ENCODE measurements at places on chromosomes 1 and 21.

DNA sequence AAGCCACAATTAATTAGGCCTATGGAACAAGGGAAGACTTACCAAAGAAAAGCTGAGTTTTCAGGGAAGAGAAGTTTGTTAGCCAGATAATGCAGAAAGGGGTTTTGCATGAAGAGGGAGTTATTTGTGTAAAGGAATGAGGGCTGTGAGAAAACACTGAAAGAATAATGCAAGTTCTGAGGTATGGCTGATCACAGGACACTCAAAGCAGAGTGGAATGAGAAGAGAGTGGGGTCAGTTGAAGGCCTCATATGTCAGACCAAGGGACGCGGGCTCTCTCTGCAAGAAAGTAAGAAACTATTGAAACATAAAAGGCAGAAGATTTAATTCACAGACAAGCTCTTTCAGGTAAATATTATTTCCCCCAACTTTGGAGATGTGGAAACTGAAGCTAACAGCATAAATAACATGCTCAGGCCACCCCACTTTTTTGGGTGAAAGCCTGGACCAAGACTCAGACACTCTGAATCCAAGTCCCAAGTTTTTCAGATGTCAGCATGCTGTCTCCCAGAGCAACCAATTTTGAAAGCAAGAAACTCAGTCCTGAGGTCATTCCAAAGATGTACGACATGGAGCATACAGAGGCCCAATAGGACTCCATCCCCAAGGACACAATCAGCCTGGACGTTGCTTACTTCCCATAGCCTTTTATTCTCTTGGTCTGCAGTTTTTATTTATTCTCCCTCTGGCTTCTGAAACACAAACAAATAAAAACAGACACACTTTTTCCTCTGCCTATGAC, 47.3 kb upstream of the FGGY start:
- DNase-seq: no peak

- no peak for DNase-seq
Measured at GRCh38 chr1:172627702-172628101, 31.2 kb upstream of the FASLG start.

DNA sequence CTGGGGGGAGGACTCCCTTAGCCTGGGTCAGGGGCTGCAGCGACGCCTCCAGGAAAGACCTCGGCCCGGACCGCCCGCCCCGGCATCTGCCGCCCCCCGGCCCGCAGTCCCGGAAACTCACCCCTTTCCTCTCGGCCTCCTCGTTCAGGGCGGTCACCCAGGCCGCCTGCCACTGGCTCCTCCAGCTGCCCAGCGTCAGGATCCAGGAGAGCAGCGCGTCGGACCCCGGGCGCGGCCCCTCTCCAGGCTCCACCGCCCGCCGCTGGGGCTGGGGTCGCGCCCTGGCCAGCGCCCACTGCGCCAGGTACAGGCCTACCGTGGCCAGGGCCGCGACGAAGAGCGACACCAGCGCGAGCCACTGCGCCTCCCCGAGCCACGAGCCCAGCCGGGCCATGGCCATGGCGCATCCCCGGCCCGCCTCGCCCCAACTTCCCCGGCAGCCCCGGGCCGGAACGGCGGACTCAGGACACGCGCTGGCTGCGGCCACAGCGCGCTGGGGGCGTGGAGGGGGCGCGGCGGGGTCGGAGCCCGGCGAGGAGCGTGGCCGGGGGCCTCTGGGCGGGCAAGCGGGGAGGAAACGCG, 478 bp downstream of the C2CD2 start:
- DNase-seq: no peak

- no peak for DNase-seq
Measured at GRCh38 chr1:59541891-59542290, 245.0 kb downstream of the FGGY start.

DNA sequence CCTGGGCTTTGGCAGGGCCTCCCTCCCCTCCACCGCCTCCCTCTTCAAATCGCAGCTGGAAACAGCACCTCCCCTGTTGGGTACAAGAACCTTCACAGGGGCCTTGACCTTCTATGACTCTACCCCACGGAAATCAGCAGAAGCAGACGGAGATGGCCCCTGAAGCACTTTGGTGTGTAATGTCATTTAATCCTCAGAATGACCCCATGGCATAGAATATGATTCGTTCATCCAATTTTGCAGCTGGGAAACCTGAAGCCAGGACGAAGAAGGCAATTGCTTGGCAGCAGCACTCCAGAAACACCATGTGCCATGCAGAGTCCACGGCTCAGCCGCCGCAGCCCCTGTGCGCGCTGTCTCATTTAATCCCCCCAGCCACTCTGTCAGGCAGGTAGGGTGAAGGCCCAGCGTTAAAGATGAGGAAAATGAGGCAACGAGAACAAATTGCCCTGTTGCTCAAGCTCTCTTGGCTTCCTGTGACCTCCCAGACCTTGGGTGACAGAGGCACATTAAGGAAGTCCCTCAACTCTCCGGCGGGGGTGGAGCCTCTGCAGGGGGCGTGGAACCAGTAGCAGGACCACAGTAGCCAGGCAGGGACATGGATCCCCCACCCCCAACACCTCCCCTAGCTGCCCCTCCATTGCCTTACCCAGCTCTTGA, 25.8 kb upstream of the LAPTM5 start:
- no peak for DNase-seq

DNA sequence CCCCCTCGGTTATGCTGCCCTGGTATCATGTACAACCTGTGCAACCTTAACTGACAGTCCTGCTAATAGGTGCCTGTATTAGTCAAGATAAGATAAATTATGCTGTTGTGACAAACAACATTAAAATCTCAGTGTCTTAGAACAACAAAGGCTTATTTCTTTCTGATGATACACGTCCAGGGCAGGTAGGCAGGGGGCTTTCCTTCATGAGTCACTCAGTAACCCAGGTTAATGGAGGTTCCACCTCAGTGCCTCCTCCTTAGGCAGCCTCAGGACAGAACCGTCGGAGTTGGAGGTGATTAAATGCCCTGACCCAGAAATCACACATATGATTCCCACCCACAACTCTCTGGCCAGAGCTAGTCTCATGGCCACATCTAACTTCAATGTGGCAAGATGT, 94.6 kb upstream of the CASZ1 start:
- DNase-seq: no peak

GRCh38 chr1:234633246-234634003, 23.4 kb upstream of the IRF2BP2 start:
- DNase-seq: no peak

GRCh38 chr1:46517010-46517600, 27.5 kb downstream of the DMBX1 start:
- no peak for DNase-seq

DNA sequence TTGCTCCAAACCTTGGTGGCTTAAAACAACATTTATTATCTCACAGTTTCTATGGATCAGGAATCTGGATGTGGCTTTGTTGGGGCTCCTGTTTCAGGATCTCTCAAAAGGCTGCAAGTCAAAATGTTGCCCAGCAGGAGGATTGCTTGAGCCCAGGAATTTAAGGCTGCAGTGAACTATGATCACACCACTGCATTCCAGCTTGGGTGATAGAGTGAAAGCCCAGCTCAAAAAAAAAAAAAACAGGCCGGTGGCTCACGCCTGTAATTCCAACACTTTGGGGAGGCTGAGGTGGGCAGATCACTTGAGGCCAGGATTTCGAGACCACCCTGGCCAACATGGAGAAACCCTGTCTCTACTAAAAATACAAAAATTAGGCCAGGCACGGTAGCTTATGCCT, 30.0 kb downstream of the BCAS2 start:
- no peak for DNase-seq

DNA sequence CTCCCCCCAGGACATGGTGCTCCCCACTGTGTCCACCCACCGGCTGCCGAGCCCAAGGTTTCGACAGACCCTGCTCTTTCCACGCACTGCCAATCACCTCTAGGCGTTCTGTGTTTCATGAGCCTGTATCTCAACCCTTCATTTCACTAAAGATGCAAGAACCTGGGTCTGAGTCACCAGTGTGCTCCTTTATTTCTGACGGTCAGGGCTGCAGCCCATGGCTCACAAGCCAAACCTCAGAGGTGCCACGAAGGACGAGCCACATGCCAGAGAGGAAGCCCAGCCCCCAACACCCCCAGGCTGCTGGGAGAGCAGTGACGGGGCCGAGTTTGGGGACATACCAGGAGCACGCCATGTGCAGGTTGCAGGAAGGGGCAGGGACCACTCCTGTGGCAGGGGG, 79.2 kb upstream of the ARHGEF16 start:
- no peak for DNase-seq

GRCh38 chr1:182600745-182601415, 3.3 kb downstream of the RGS16 start:
- DNase-seq: no peak

GRCh38 chr1:45191418-45191783, 15.0 kb downstream of the ZSWIM5 start:
- DNase-seq: no peak

DNA sequence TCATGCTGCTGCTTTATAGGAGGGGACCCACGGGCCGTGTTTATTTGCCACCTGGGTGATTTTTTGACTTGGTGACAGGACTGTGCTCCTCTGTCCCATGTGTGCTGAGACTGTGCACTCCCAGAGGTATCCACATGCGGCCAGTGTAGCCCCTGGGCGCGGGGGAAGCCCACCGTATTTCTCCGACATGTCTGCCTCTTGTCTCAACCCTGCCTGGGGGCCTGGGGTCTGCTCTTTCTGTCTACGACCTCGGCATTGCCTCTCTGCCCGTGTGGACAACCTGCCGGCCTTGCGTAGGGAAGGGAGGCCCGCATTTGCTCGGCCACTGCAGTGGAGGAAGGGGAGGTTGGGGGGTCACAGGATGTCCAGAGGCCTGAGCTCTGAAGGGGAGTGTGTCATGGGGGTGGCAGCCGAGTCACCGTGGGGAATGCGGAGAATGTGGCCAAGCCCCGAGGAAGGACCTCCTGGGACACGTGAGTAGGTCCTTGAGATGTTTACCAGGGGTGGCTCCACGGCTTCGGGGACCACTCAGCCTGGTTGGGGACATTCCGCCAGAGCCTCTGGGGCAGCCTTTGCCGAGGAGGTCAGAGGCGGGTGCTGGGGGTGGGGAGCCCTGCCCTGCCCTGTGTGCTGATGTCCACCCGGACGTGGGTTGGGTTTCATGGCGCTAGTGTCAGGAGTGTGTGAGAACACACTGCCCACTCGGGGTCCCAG, 11.0 kb downstream of the PRKCZ start:
- no peak for DNase-seq

All from stimulated activated CD4-positive, alpha-beta T cell treated with anti-CD3 and anti-CD28 coated beads, Interleukin-1b, Interleukin-23, amount 100 ng/mL, for 1 hour (primary cell).